ENCODE measurements at places on chromosomes 7 and 10.

GRCh38 chr10:108352771-108353170 lies 1188.3 kb upstream of the SORCS1 start:
- no peak for DNase-seq

DNA sequence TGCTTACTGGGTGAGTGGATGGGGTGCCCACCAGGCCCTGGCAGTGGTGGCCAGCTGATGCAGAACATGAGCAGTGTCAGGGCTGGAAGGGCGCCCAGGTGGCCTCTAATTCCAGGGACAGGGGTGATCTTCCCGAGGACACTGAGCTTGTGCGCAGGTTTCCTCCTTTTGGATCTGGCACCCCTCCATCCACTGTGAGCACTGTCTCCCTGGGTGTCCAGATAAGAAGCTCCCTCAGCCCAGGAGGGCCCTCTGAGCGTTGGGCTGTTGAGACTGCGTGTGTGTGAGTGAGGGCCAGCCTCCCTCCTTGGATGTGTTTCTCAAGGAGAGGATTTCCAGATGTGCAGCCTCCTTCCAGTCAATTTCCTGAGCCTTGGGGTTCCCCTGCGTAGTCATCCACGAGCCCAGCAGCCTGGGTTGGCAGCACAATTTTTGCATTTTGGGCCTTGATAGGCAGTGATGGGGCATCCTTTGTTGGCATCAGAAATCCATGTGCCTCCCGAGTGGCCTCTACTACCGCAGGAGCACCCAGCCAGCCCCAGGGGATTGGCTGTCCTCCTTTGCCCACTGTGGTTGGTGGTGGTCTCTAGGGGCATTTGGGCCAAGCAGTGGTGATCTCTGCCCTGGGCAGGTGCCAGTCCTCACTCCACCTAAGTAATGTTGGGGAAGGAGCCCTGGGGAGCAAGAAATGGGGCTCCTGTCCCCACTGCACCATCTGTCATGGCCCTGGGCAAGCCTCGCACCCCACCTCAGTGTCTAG lies 20.9 kb upstream of the BTBD16 start:
- DNase-seq, result no peak

DNA sequence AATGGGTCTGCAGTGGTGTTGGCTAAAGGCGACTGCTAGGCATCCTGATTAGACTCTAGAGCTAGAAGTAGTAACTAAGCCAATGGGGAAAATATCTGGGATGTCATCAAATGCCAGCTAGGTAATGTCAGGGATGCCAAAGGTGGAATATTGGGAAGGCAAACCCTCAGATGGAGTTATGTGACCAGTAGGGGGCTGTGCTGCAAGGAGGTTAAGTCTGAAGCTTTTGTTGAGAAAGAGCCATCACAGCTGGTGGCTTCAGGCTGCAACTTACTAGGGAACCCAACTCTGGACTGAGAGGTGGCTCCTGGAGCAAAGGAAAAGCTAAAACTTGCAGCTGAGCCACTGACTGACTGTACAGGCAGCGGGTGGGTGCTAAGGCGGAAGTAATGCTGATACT lies 576.9 kb upstream of the GHITM start:
- DNase-seq, result no peak

- DNase-seq, result no peak
These were observed 3.7 kb upstream of the IFIT1B start for GRCh38 chr10:89373916-89374711.

DNA sequence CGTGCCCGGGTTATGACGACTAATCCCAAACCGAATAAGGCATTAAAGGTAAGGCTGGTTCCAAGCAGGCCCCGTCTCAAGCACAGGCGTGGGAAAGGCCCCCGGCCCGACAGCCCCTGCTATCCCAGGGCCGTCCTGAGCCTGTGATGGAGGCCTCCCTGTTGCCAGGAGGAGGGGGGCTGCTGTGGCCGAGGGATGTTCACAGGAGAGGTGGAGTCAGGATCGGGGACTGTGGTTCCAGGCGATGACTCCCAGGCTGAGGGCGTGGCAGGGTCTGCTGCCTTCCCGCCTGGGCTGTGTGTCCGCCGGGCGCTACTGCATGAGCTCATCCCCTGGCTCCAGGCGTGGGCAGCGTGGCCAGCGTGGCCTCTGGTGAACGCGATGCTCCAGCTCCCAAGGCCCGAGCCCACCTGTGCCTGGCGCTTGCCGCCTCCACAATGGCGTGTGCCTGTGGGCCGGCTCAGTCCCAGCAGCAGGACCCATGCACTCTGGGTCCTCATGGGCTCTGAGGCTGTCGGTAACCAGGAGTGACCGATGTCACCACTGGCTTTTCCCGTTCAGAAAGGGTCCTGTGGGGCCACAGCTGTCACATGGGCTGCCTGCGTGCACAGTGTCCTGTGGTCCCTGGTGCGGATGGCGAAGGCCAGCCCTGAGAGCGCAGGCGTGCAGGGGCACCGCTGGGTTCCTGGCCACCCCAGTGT lies 8.8 kb downstream of the MAFK start:
- DNase-seq, result no peak

DNA sequence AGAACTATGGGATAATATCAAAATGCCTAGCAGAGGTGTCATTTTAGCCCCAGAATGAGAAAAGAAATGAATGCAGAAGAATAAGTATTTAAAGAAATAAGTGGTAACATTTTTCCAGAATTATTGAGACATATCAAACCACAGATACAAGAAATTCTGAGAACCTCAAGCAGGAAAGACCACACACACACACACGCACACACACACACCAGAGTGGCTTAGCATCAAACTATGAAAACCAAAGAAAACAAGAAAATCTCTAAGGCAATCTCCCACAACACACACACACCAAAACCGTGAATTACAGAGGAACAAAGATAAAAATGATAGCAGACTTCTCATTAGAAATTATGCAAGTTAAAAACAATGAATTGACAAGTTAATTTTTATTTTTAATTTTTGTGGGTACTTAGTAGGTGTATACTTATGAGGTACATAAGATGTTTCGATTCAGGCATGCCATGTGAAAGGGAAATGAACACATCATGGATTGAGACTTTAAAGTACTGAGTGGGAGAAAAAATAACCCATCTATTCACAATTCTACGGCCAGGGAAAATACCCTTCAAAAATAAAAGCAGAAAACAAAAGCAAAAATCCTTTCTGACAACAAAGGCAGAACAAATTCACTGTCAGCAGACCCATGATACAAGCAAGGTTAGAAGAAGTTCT lies 14.6 kb downstream of the PPIF start:
- DNase-seq, result no peak

GRCh38 chr7:108093851-108094331 lies 36.3 kb downstream of the LAMB4 start:
- DNase-seq, result no peak
